Activated T-helper 2 cell treated with anti-CD3 and anti-CD28 coated beads, Interferon-gamma antibody, Interleukin-2, Interleukin-4, amounts not matched to agents 10 μg/mL and 5 μg/mL and 100 μg/mL, durations not matched to agents 14 hours and 24 hours and 36 hours (primary cell): ENCODE measurements at places on chromosomes 12 and 14. TPM values are rescaled to one million over a fixed set of nuclear protein-coding genes. Genes with fewer than 3 reads are reported as not detected.

- no peak for DNase-seq
Observed at GRCh38 chr14:58428118-58428683, 682 bp downstream of the KIAA0586 start.

- DNase-seq: no peak
Observed at GRCh38 chr14:36056845-36057244, 119.7 kb downstream of the PTCSC3 start.

The SLC7A7 gene
- total RNA-seq: 0.25 TPM in 1 of 2 replicates, not detected in the other

- no peak for DNase-seq
Observed at GRCh38 chr14:67265131-67265530, 23.9 kb downstream of the PALS1 start.

- DNase-seq: no peak
Observed at GRCh38 chr12:89176676-89177075, 175.6 kb downstream of the DUSP6 start.

- DNase-seq: no peak
Observed at GRCh38 chr14:95601650-95602049, 66.8 kb downstream of the GLRX5 start.

The SERPINA6 gene
- total RNA-seq: not detected in 2 replicates
